Stimulated activated naive CD4-positive, alpha-beta T cell treated with Interleukin-2 at 50 U/mL for 16 hours (primary cell): ENCODE measurements at places on chromosomes 12 and 14.

DNA sequence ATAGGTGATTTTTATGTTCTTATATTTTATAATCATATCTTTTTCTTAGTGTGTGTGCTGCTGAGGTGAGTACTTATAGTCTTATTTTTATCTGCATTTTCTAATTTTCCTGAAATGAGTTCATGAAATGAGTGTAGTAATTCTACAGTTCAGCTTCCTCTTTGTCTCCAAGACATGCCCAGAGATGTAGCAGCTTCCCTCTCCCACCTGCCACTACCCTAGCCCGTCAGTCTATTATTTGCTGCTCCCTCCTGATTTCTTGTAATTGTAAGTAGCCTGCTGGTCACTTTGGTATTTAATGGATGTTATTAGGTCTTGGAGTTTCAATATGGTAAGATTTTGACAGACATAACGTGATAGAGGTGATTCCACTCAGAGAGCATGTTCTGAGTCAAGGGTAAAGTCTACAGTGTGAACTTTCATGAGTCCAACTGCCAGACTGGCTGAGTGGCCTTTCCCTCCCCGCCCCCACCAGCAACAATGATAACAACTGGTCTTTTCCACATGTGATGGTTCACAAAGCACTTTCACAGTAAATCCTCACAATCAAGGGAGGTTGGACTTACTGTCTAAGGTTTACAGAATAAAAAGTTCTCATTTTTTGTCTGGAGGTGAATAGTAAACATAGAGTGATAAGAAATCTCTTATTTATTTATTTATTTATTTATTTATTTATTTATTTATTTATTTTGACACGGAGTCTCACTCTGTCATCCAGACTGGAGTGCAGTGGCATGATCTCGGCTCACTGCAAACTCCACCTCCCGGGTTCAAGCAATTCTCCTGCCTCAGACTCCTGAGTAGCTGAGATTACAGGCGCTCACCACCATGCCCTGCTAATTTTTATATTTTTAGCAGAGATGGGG, 4.2 kb upstream of the RIPK3 start:
- no peak for DNase-seq

- no peak for DNase-seq
These were observed 10.7 kb downstream of the SLC25A29 start for GRCh38 chr14:100295376-100296105.

GRCh38 chr12:106137530-106138356, 1.0 kb downstream of the NUAK1 start:
- DNase-seq: no peak

GRCh38 chr14:67457782-67458181, 30.7 kb downstream of the TMEM229B start:
- no peak for DNase-seq

- no peak for DNase-seq
These were observed 164.4 kb downstream of the CAND1 start for GRCh38 chr12:67433385-67434175.

DNA sequence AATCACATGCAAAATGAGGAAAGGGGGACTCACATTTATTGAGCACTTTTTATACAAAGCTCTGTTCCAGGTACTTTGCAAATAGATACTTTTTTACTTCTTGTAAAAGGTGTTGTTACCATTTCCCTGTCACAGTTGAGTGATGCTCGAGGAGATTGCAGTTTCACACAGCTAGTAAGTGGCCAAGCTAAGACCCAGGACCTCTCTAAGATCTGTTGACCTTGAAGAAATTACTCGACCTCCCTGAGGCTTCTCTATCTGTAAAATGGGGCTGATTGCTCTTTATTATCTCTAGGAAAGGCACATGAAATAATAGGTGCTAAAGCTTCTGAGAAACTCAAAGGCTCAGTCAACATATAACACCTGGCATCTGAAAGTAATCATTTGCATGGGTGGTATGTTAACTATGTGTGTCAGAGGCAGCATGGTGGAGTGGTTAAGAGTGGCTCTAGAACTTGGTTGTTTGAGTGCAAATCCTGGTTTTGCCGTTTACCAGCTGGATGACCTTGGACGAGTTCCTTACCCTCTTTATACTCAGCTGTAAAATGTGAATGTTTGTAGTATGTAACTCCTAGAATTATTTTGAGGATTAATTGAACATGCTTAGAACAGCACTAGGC, 41.5 kb downstream of the IFT81 start:
- no peak for DNase-seq

GRCh38 chr12:99453836-99454538, 193.6 kb upstream of the GARIN6 start:
- no peak for DNase-seq

- no peak for DNase-seq
These were observed 417.1 kb downstream of the AEBP2 start for GRCh38 chr12:19856389-19856788.

DNA sequence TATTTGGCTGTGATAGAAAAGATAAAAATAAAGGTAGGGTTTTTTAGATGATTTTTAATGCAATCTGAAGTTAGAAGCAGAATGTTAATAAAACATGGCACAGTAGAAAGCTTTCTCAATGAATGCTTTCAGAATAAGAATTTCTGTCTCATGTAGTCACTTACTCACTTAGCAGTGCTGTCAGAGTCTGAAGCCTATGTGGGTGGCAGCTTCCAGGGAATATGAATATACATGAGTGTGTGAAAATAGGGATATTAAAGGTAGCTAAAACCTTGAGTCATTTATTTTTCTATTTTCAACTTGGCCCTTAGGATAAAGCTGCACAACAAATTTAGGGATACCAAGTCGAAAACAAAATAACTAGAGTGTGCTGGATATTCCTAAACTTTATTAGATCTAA, 427.9 kb downstream of the AEBP2 start:
- DNase-seq: no peak

DNA sequence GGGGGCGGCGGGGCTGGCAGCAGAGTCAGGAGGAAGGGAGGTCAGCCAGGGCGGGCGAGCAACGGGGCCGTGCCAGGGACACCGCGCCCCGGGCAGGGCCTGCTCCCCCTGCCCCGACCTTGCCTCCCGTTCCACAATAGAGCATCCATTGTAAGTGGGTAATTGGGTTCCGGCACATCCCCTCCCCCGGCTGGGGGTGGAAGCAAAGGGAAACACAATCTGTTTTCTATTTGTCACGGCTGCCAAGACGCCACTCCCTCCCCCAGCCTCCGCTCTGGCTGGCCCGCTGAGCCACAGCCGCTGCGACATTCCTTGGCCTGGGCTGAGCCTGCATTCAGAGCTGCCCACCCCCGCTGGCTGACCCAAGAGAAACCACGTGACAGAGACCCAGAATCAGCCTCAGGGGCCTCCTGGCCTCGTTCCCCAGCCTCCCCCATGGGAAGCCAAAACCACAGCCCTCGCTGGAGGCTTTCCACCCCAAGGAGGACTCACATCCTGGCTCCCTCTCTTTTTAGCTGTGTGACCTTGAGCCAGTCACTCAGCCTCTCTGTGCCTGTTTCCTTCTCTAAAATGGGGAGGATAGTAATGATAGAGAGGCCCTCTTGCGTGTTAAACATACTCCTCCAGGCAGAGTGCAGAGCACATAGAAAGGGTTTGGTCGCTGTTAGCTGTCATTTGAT, 117.6 kb downstream of the SCARB1 start:
- DNase-seq: peak; percentile 25
